AG04450 (cell line): ENCODE measurements at places on chromosomes 2 and 18.

GRCh38 chr2:20212871-20213503 is 11.9 kb downstream of the SDC1 start:
- DNase-seq: no peak

DNA sequence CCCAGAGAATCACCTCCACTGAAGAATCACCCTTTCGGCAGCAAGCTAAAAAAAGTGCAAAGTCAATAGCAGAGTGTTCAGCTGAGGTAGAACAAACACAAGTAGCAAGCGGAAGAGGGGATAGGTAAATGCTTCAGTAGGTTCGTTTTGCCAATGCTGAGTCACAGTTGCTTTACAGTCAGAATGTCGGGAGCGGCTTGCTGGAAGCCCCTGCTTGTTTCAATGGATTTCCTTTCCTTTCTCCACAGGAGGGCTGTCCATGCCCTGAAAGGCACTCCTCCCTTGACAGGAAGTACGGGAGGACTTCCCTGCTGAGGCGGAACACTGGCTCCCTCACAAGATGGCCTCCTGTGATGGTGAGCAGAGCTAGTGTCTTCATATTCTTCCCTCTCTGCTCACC is 146.2 kb upstream of the LYPD1 start:
- DNase-seq: no peak

GRCh38 chr2:128236491-128237035 is 82.1 kb downstream of the HS6ST1 start:
- peak; percentile 59 for DNase-seq

- no peak for DNase-seq
These were observed 82.0 kb downstream of the CTAGE1 start for GRCh38 chr18:22335731-22336198.

DNA sequence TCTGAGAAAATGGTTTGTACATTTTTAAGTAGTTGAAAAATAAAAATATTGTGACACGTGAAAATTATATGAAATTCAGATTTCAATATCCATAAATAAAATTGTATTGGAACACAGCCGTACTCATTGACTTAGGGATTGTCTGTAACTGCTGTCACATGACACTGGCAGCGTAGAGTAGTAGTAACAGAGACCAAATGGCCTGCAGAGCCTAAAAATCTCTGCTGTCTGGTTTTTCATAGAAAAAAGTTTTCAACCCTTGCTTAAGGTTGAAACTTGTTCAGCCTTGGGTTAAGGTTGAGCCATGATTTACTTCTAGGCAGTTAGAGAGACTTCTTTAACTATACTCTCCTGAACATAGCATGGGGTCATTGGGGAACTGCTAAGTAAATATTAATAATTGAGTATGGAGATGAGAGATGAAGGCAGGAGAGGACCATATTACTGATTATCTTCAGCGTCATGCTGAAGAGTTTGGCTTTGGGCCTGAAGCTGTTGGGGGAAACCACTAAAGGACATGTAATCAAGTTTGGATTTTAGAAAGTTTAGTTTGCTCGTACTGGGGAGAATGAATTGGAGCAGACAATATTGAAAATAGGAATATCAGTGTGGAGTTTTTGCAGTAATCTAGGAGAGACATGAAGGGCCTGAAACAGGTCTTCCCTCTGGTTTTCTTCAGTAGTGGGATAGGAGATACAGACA is 16.2 kb downstream of the EML4 start:
- DNase-seq: no peak
